Islet precursor cell (in vitro differentiated cells): ENCODE measurements at places on chromosomes 2 and 18.

DNA sequence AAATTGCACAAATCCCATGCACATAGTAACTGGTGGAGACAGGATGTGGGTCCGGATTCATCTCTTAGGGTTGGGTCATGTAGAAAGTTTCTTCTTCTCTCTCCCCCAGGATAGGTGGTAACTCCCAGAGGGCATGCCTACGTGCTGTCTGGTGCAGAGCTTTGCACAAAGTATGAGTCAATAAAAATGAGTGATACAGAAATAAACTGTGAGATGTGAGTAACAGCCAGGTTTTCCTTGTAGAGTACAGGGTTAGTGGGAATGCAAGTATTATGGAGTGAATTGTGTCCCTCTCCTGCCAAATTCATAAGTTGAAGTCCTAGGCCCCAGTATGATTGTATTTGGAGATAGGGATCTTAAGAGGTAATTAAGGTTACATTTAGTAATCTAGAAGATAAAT lies 289.4 kb downstream of the ALK start:
- no peak for DNase-seq

- no peak for DNase-seq
These were observed 151.6 kb upstream of the ZNF236 start for GRCh38 chr18:76670564-76671288.

GRCh38 chr2:240651185-240651584 lies 25.9 kb downstream of the GPR35 start:
- no peak for DNase-seq

- no peak for DNase-seq
These were observed 35.9 kb upstream of the WDSUB1 start for GRCh38 chr2:159322419-159322818.

GRCh38 chr2:240451108-240451611 lies 15.7 kb downstream of the GPC1 start:
- DNase-seq, result no peak

- DNase-seq, result no peak
These were observed 28.6 kb downstream of the RNF144A start for GRCh38 chr2:6945821-6946220.

- DNase-seq, result no peak
These were observed 1598.9 kb upstream of the PIK3C3 start for GRCh38 chr18:40356168-40356567.

DNA sequence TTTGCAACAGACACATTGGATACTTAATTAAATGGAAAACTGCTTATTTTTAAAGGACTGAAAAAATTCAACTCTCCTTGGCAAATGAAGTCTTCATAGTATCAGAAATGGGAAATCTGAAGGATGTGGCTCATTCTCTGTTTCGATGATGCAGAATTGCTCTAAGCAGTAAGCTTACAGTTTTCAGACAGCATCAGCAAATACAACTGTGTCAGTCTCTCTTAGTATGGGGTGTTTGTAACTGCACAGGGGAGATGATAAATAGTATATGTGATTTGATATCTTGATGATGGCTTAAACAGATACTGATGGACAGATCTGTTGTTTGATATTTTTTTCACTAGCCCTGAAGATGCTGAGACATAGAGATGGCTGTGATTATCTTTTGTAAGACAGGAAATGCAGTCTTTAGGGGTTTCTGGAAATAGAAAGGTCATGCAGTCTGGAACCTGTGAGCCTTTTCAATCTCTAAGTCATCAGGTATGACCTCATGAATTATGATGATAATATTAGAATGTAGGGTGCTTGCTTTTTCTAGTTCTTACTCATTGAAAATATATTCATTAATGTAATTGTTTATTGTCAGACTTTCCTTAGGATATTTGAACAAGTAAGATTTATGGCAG lies 84.2 kb downstream of the SLC4A10 start:
- DNase-seq, result no peak

DNA sequence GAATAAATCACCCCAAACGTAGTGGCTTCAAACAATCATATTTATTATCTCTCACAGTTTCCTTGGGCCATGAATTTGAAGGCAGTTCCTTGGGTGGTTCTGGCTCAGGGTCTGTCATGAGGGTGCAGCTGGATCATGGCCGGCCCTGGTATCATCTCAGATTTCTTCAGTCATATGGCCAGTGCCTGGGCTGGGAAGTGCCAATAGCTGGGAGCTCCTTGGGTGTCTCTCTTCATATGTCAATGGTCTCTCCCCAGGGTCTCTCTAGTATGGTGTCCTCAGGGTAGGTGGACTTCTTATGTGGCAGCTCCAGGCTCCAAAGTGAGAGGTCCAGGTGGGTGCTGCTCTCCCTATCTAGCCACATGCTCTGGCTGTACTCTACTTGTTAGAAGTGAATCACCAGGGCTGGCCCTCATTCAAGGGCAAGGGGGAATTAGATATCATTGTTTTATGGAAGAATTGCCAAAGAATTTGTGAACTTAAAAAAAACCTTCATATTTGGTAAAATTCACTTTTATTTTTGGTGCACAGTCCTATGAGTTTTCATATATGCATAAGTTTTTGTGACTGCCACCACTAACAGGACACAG lies 15.4 kb downstream of the FHOD3 start:
- no peak for DNase-seq

DNA sequence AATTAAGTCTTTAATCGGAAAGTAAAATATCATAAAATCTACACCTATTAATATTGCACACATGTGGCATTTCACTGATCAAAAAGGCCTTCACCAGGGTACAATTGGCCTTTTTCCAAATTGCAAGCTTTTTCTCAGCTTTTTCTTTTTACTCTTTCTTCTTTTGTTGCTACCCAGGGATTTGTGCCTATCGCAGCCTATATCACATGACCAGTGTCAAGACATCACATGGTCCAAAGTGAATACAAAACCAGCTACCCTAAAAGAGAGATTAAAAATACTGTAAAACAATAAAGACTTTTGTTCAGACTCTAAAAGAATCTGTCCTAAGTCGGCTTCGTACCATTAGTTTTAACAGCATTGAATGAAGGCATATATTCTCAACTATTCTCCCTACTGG lies 15.0 kb upstream of the OTX1 start:
- no peak for DNase-seq

GRCh38 chr18:51190000-51190399 lies 7.5 kb downstream of the MEX3C start:
- no peak for DNase-seq

DNA sequence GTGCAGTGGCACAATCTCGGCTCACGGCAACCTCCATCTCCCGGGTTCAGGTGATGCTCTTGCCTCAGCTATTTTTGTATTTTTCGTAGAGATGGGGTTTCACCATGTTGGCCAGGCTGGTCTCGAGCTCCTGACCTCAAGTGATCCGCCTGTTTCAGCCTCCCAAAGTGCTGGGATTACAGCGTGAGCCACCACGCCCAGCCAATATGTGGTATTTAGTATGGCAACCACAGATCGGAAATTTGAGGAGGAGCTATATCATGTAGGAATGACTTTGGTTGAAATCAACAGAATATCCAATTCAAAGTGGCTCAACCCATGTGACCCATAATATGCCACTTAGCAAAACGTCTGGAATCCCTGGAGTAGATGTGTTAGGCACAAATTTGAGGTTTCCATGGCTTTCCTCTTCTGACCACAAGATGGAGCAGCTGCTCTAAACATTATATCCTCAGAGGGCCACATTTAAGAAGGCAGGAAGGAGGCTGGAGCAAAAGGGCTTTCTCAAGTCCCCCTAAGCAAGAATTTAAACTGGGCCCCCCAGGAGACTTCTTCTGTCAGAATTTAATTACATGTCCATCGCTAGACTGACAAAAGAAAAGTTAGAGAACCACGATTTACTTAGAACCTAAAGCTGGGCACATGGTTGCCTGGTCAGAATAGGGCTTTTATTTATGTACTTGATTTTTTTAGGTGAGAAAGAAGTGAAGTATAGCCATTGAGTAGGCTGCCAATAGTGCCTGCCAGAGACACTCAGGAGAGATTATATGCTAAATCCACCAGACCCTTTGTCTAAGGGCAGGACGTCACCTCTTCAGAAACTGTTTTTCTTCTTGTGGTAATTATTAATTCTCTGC lies 49.6 kb upstream of the ITSN2 start:
- DNase-seq, result peak; percentile 68

- no peak for DNase-seq
These were observed 14.2 kb downstream of the SCN9A start for GRCh38 chr2:166361351-166362153.

GRCh38 chr2:240319855-240320203 lies 115.6 kb upstream of the GPC1 start:
- DNase-seq, result peak; percentile 54

- DNase-seq, result no peak
These were observed 20.2 kb downstream of the KIDINS220 start for GRCh38 chr2:8817221-8817620.

DNA sequence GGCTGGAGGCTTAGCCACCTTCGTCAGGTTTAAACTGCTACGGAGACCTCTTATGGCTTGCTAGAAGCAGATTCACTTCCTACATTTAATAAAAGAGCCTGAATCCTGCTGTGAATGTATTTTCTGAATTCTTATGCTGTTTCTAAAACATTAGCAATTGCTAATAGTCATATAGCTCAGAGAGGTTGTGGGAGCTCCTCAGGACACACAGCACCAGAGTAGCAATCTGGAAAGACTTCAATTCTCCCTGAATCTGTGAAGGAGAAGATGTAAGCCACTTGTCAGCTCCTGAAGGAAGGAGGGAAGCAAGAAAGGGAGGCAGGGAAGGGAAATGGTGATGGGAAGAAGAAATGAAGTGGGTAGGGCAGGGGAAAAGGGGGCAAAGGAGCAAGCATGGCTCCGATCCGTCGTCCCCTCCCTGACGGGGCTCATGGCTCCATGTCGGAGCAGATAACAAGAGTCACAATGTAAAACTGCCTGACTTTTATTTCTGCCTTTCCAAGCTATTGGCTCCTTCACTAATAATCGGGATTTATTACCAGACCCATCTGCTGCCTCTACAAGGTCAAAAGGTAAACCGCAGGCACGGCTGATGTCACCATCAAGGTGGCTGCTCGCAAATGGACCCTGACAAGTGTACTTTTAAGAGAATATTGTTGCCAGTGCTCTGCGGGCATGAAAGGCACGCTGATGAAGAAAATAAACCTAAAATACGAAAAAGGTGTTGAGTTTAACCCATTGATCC lies 656.0 kb upstream of the SALL3 start:
- no peak for DNase-seq

GRCh38 chr2:44389895-44390294 lies 28.1 kb downstream of the CAMKMT start:
- no peak for DNase-seq

GRCh38 chr2:1993711-1994682 lies 249.7 kb upstream of the PXDN start:
- DNase-seq, result peak; percentile 30

DNA sequence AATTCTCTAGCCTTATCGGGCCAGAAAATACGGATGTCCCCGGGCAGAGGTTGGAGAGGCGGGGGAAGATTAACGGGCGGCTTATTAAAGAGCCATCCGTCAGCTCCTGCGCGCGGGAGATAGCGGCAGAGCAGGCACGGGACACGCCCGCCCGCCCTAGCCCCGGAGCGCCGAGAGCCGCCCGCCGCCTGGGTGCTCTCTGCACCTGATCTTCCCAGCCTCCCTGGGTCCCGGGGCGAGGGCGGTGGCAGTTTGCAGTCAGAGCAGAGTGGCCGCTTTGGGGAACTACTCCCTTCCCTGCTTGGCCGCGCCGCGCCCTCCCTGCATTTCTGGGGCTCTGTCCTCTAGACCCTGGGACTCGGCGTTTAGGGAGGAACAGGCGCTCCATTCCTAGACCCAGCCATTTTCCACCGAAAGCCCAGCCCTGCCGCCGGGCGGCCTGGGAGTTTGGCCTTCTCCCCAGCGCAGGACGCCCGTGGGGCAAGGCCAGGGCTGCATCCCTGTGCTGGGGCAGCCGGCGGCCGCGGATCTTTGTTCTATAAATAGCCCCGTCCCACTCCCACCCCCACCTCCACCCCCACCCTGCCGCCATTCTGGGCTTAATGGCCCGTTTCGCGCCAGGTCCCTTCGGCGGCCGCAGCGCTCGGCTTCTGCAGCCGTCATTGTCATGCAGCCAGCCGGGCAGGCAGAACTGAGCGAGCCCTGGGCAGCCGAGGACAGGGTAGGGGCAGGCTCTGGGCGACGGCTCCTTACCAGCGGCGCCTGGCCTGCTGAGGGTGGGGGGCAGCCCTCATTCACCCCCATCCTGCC lies 6.6 kb downstream of the GAD1 start:
- no peak for DNase-seq

DNA sequence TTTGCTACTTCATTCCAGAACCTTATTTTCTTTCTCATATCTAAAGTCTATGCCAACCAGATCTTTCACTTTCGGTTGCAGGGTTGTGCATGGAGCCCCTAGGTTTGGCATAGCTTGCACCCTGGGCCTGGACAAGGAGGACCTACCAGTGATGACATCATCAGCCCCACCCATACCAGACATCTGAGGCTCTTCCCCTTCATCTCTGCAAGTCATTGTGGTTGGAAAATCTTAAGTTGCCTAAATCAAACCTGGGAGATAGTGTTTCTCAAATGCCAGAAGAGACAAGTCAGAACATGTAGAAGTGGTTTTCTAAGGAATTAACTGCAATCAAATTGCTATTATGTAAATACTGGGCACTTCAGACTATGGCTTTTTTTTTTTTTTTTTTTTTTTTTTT lies 363.3 kb downstream of the ZNF516 start:
- no peak for DNase-seq
